ENCODE measurements at places on chromosomes 4 and X.

DNA sequence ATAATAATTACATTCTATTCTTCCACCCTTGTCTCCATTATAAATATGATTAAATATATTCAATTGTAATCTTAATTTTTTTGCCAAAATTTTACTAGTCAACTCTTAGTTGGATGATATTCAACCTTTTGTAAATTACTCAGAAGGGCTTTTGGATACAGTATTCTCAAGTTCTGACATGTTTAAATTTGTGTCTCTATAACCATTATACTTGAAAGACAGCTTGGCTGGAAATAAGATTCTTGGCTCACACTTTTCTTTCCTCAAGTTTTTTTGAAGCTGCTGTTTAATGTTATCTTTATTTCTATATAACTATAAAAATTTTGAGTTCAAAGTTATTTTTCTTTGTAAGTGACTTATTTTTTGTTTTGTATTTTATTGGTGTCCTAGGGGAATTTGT is 214.4 kb downstream of the ARAP2 start:
- DNase-seq = no peak

DNA sequence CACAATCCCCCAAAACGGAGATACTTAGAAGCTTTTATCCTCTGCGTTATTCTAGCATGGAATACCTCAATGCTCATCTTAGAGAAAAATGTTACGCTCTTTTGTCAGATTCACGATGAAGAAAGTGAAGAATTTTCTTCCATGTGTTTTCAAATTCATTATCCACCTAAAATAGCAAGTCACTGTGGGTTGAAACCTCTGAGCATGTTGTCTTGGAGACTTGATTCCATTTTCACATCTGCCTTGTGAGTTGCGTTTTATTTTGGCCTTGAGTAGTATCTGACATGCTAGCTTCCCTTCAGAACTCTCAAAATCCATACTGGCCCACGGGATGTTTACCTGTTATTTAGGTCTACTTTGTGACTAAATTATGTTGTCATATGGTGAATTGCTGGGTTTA is 66.3 kb downstream of the C4orf46 start:
- DNase-seq = no peak

GRCh38 chr4:168183717-168184571 is 91.6 kb downstream of the ANXA10 start:
- no peak for DNase-seq

GRCh38 chrX:9609499-9609898 is 144.6 kb downstream of the TBL1X start:
- no peak for DNase-seq

DNA sequence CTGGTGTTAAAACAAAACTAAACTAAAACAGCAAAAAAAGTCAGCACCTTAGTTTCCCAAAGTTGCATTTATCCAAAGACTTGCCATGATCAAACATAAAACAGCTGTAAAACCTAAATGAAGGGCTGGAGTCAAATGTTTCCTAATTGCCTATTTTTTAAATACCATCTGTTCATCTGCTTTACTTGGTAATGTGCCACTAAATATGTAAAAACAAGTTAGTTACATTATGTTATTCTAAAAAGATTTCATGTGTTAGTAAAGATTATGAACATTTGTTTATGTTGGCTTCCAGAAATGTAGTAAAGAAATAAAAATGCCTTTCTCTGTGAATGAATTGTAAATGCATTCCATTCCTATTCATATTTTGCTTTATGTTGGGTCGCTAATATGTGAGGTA is 977.8 kb downstream of the FSTL5 start:
- no peak for DNase-seq

DNA sequence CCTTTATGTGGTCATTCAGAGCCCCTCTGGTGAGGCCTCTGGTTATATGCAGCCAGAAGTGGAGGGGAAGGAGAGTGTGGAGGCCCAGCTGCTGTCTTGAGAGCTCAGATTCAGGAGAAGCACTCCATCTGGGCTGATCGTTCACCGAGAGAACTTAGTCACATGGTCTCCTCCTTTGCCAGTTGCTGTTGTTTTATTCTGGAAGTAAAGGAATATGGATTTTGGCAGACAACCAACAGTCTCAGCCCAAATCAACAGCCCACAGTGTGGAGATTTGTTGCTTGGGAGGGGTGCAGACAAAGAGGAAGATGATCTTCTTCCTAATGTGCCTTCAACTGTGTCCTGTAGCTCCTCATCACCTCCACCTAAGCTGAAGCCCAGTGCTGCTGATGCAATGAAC is 355.4 kb downstream of the ANK2 start:
- no peak for DNase-seq

GRCh38 chr4:112411781-112412550 is 104.0 kb downstream of the NEUROG2 start:
- DNase-seq = no peak

- DNase-seq = no peak
These were observed 55.7 kb upstream of the GYPE start for GRCh38 chr4:143961075-143961474.

DNA sequence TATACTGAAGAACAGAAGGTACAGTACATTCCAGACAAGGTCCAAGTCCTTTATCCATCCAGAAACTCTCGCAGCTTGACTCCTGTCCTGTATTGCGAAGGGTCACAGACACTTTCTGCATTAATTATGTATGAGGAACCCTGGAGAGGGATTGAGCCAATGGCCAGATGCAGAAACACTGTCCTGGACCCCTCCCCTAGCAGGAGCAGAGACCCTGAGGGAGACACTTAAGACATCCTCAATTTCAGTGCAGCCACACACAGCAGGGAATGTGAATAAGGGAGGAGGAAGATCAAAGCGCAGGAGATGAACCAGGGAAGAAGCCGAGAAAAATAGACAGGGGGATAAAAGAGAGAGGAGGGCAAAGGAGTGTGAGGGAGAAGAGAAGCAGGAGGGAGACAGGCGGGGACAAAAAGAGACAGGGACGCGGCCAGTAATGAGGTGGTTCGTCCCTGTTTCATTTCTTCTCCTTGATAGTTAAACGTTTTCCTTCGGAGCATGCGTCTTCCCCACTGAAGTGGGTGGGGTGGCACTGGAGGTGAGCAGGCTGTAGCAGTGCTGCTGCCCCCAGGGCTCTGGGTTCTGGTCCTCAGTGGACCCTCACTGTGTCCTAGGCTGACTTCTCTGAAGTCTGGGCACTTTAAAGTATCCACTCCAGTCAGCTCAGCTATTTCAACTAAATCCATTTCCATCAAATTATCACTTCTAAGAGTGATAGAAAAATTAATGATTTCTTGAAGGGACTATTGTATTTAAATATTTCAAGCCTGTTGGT is 356.4 kb upstream of the NOCT start:
- no peak for DNase-seq

GRCh38 chr4:152038238-152038637 is 277.4 kb upstream of the GATB start:
- DNase-seq = no peak

DNA sequence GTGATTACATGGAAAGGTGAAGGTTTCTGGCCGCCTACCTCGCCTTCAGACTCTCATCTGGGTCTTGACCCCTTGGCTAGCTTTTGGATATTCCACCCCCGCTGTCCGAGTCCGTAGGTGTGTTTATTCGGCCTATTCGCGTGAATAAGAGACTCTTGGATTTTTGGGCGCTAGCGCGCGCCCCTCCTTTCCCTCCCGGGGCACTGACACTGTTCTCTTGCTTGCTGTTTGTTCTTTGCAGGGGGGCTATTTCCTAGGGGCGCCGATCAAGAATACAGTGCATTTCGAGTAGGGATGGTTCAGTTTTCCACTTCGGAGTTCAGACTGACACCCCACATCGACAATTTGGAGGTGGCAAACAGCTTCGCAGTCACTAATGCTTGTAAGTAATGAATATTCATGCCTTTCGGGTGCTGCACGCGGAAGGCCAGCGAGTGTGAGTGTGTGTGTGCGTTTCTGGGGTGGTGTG is 932 bp downstream of the GRIA2 start:
- DNase-seq = no peak

GRCh38 chr4:25874655-25875054 is 11.9 kb upstream of the SEL1L3 start:
- no peak for DNase-seq

GRCh38 chrX:47751670-47752069 is 85.0 kb upstream of the ZNF81 start:
- DNase-seq = peak; percentile 30

GRCh38 chrX:45622538-45622937 is 421.9 kb upstream of the DIPK2B start:
- no peak for DNase-seq

- no peak for DNase-seq
These were observed 415.2 kb upstream of the MAGEB16 start for GRCh38 chrX:35382966-35383365.

GRCh38 chr4:124555959-124556358 is 156.6 kb downstream of the ANKRD50 start:
- DNase-seq = no peak

DNA sequence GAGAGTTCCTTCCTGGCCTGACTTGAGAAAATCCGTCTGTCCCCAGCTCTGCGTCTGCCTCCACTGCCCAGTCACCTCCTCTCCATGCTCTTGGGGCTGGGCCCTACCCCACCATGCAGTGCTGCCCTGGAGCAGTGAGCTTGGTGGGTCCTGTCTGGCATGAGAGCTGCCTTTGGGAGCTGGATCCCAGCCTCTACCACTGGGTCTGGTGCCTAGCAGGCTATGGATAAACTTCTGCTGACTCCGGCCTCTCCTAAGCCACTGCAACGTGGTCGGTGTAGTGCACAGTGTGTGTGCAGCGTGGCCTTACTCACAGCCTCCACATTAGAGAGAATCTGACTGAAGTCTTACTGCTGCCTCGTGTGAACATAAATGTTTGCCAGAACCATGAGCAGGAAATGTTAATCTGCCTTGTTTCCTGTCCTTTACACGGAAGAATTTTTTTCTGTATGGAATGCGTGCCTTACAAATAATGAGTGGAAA is 47.6 kb downstream of the HTT start:
- no peak for DNase-seq

- DNase-seq = no peak
These were observed at the start of gene TLR1 for GRCh38 chr4:38804654-38805295. Gene TLR1, minus strand, starts transcription at chr4:38804791. Its CDS starts 5,960 bp downstream, at chr4:38798831.

DNA sequence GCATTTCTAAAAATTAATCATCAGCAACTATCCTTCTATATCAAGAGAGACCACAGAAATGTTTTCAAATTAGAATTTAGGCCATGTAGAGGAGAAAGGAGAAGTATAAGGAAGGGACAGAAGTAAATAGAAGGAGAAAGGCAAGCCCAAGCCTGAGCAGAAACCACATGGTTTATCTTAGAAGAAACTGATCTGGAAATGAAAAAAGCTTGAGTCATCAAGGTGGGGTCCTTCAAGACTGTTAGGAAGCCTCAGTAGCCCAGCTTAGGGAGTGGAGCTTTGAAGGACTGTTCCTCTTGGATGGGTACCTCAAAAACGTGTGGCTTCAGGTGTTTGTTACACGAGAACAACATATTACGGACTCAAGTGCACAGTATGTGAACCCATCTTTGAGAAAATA is 4.5 kb downstream of the BMX start:
- DNase-seq = no peak

DNA sequence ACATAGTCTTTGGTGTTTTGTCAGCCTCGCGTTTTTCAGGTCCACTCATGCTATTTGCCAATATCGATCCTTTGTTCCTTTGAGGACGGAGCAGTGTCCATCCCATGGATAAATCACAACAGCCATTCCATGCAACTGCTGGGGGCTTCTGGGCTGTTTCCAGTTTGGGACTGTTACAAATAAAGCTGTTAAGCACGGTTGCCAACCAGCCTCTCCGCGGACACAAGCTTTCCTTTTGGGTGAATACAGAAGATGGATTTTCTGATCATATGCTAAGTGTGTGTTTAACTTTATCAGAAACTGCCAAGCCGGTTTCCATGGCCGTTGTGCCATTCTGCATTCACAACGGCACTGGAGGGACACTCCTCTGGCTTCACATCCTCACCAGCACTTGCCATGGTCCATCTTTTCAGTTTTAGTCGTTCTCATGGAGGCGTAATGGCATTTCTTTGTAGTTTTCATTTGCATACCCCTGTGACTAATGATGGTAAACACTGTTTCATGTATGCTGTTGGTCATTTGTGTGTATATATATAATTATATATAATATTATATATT is 67.8 kb downstream of the ABLIM2 start:
- no peak for DNase-seq

- no peak for DNase-seq
These were observed 228.1 kb upstream of the PPARGC1A start for GRCh38 chr4:24117975-24118374.

- no peak for DNase-seq
These were observed 26.1 kb upstream of the SORBS2 start for GRCh38 chr4:185838104-185838452.

All from stimulated activated CD4-positive, alpha-beta T cell treated with anti-CD3 and anti-CD28 coated beads, Interleukin-4, amount 100 ng/mL, for 1 hour (primary cell).